ENCODE measurements at places on chromosomes 16 and 17.

DNA sequence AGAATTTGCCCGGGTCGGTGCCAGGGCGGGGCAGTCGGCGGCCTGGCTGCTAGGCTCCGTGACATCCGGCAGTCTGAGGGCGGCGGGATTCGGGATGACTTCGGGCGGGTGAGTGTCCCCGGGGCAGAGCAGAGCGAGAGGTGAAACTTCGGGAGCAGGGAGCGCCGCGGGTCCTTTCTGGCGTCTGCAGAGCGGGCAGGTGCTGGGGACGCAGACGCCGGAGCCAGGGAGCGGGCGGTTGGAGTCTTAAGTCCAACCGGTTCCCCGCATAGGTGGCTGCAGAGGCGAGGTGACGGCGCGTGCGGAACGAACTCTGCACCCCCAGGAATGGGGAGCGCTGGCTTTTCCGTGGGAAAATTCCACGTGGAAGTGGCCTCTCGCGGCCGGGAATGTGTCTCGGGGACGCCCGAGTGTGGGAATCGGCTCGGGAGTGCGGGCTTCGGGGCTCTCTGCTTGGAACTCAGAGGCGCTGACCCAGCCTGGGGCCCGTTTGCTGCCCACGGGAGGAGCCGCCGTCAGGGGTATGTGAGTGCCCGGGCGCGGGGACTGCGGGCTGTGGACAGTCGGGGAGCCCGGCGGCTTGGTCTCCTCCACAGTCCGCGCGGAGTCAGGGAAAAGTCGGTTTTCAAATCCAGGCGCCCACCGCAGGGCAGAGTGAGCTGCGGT is at the start of gene B4GALNT2:
Gene B4GALNT2 (plus strand): TSS at position 71 of the 666 bp plus-strand sequence. CDS start 24 bp downstream, at position 95.
- DNase-seq = no peak

GRCh38 chr17:31136319-31136718 is 41.5 kb downstream of the NF1 start:
- no peak for DNase-seq

DNA sequence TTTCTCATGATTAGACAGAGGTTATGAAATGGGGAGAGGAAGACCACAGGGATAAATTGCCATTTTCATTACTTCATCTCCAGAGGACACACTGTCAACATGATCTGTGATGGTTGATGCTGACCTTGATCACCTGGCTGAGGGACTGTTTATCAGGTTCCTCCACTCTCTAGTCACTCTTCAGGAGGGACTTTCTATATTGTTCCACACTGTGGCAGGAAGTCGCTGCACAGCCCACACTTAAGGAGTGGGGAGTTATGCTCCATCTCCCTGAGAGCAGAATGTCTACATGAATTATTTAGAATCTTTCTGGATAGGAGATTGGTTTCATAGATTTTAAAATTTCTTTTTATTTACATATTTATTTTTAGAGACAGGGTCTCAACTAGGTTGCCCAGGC is 46.7 kb downstream of the CYB5B start:
- no peak for DNase-seq

- no peak for DNase-seq
Measured at GRCh38 chr16:82454152-82454551, 172.6 kb upstream of the CDH13 start.

GRCh38 chr16:27234171-27234570 is 30.8 kb downstream of the KDM8 start:
- DNase-seq = no peak

- no peak for DNase-seq
Measured at GRCh38 chr17:39529455-39529854, 68.2 kb downstream of the CDK12 start.

- no peak for DNase-seq
Measured at GRCh38 chr17:68298601-68299000, 7.3 kb downstream of the ARSG start.

DNA sequence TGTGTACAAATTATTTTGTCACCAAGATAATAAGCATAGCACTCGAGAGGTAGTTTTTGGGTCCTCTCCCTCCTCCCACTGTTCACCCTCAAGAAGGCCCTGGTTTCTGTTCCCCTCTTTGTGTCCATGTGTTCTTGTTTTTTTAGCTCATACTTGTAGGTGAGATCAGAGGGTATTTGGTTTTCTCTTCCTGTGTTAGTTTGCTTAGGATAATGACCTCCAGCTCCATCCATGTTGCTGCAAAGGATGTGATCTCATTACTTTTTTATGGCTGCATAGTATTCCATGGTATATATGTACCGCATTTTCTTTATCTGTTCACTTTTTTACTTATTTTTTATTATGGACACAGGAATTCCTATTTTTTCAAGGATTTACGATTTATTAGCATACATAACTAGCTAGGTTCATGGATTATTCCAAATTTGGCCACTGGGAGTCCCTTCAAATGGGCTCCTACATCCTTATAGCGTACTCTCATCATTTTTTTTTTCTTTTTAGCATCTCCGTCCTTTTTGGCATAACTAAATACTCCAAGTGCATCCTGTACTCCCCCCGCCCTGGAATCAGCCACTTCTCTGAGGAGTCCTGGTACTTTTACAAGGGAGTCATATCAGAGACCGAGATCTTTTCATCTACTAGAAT is 7.3 kb downstream of the TADA2A start:
- no peak for DNase-seq

DNA sequence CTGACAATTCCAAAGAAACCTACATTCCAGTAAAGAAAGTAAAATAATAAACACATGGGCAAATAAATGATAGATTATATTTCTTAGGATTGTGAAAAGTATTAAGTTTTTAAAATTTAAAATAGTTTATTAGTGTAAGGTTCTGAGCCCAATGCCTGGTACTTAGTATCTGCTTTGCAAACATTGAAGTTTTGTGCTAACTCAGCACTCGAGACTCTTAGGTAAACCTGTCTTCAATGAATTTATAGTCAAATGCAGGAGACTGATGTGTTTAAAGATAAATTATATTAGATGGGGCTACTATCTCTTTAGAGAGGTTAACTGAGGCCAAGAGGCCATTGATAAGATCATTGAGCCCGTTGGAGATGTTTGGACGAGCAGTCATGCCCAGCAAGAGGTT is 138.3 kb upstream of the SALL1 start:
- DNase-seq = no peak

GRCh38 chr17:61382796-61383688 is 16.6 kb upstream of the TBX2 start:
- no peak for DNase-seq

- DNase-seq = peak; percentile 52
Measured at GRCh38 chr16:86975445-86975844, 341.7 kb downstream of the C16orf95 start.

GRCh38 chr17:12789481-12790248 is at the start of gene ARHGAP44:
Gene ARHGAP44 (plus strand): TSS chr17:12789498. CDS start chr17:12789839, 341 bp downstream.
- DNase-seq = no peak

GRCh38 chr17:45098869-45099616 is 33.3 kb downstream of the PLCD3 start:
- no peak for DNase-seq

DNA sequence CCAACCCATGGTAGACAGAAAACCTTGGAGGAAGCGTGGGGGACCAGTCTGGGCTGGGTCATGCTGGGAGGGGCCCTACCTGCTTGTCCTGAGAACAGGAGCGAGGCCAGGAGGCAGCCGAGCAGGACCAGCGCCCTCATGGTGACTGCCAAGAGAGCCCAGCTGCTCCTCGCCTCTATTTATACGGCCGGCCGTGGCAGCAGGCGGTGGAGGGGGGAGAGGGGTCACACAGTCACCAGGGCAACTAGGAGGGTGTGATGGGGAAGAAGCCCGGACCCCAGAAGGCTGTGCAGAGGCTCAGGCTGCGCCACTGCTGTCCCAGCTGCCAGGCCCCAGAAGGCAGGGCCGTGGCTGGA is at the start of gene SRL:
Gene SRL (minus strand): TSS at position 153 of the 356 bp plus-strand sequence. CDS start 13 bp downstream, at position 140.
- no peak for DNase-seq

Measured in AG04449 (cell line).